Stimulated activated CD4-positive, alpha-beta T cell treated with anti-CD3 and anti-CD28 coated beads, Interleukin-2, amount 100 ng/mL, for 24 hours (primary cell): ENCODE measurements at places on chromosomes 16 and 17.
A peak's percentile ranks its signal among the peaks of the same experiment; 100 is the strongest.

- DNase-seq: no peak
Measured at GRCh38 chr17:67054011-67054591, 9.7 kb downstream of the CACNG1 start.

DNA sequence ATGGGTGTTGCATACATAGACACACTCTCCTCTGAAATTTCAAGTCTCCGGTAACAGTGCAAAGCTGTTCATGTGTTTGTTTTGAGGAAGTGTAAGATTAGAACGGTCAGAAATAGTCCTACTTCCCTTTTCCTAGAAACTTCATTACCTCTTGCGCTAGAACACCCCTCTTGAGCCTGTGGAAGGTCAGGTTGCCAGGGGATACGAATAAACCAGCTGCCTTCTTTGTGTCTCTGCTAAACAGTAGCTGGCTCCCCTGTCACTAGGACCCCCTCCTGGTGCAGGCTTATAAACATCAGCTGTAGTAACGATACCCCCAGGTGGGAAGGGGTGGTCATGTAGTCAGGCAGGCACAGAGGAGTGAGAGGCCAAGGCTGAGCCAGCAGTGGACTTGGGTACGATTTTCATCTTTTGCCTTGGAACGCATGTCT, 113.4 kb upstream of the RCVRN start:
- DNase-seq: no peak

DNA sequence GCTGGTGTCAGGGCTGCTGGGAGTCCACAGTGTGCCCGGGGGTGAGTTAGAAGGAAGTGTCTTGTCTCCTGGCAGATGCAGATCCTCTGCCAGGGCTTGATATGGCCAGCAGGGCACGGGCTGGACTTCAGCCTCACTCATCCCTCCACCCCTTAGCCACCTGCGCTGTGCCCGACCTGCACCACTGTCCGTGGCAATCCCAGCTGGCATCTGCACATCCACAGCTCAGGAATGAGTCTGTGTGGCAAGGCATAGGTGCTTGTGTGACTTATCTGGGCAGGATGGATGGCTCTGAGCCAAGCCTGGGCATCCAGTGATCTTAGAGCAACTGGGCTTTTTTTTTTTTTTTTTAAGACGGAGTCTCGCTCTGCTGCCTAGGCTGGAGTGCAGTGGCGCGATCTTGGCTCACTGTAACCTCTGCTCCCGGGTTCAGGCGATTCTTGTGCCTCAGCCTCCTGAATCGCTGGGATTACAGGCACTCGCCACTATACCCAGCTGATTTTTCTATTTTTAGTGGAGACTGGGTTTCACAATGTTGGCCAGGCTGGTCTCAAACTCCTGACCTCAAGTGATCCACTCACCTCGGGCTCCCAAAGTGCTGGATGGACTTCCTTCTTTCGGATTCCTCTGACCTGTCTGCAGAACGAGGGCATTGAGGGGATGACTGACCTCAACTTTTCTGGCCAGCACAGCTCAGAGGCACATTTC, 22.5 kb upstream of the CACNG1 start:
- no peak for DNase-seq

DNA sequence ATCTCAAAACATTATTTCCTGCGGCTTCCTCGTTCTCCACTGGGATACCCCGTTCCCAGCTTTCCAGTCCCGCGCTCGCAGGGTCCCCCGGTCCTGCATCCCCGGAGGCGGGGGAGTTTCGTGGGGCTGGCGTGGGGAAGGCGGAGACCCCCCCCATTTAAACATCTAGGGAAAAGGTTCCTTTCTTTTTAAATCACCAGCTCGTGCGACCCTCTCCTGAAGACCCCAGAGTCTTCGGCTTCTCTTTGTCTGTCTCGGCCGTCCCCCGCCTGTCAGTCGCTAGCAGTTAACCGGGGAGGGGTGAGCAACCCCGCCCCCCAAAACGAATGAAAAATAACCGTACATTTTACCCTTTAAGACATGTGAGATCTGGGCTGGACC, 473 bp upstream of the IGF2BP1 start:
- DNase-seq: no peak

- peak; percentile 67 for DNase-seq
Measured at GRCh38 chr16:17921357-17921978, 415.1 kb downstream of the NPIPA8 start.

- peak; percentile 70 for DNase-seq
Measured at GRCh38 chr16:30184096-30184890, 891 bp downstream of the CORO1A start.

GRCh38 chr16:11630046-11630767, 38.0 kb upstream of the SNN start:
- no peak for DNase-seq

GRCh38 chr17:75896415-75897159, at the start of gene TRIM65:
Gene TRIM65 (minus strand): TSS chr17:75896951. CDS start chr17:75896937, 14 bp downstream.
- DNase-seq: peak; percentile 84
